ENCODE measurements at places on chromosomes 2 and 18. TPM values are rescaled to one million over a fixed set of nuclear protein-coding genes. Genes with fewer than 3 reads are reported as not detected.

The RSAD2 gene
- not detected for total RNA-seq

DNA sequence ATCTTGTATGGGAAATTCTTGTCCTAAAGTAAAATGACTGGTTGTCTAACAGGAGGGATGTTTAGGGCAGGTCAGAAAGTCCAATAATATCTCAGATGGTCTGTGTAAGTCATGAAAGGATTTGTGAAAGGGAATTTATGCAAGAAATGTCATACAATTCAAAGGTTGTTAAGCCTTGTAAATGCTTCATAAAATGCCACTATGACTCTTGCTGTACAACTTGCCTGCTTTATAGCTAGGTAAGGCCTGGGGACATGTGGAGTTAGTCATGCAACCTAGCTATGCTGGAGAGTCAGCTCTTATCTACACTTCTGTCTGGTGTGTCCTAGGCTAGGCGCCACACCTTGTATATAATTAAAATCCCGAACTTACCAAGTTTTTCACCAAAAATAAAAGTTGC, 36.9 kb upstream of the VWA3B start:
- H3K4me1 ChIP-seq: peaks cover 8% of the 10 kb centered on the region
- no peak overlapping the region for H3K27ac ChIP-seq
- no peaks in the 10 kb centered on the region for H3K36me3 ChIP-seq
- H3K4me3 ChIP-seq: no peak overlapping the region
- H3K27me3 ChIP-seq: no peaks in the 10 kb centered on the region

The MROH2A gene
- 2.9 TPM for total RNA-seq

The DOK6 gene
- total RNA-seq: not detected

The LAMA1 gene
- not detected for total RNA-seq

Data from PC-9 (cell line).